ENCODE measurements at places on chromosomes 6 and 20.

DNA sequence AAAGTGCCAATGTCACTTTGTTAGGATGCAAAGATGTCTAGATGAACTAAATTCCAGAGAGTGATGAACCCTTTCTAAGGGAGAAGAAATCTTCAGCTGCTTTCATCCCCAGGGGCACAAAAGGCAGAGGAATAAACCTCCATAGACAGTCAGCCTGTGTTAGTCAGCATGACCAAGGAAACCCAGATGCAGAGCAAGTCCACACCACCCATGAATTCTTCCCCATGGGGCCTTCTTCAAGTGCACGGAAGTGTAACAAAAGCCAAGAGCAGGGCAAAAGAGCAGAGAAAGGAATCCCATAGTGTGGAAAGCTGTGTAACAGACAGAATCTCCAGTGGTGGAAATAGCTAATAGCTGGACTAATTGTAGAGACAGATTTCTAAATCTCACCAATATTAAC is 50.0 kb downstream of the DCDC2 start:
- DNase-seq, result no peak

DNA sequence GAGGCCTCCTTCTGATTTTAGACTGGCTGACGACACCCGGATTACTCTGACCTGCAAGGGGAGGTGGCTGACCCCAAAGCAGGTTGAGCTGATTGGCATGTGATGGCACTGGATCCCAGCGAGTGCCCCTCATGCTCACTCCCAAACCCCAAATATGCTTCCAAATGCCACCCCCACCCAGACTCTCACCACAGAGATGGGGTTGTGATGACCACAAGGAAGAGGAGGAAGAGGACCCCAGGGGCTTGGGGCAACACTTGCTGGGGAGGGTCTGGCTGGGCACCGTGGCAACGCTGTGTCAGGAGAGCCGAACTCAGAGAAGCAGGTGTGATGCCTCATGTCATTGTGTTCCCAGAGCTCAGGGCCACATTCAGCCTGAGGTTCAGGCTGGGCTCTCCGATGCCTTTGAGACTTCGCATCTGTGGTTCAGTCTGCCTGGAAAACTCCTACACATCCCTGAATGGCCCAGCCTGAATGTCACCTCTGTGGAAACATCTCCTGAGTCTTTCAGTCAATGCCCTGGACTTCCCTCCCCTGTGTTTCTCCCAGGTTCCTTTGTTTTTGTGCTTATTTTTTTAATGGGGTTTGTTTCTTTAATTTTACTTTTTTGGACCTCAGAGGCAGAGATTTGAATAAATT is 169.1 kb upstream of the PMEPA1 start:
- DNase-seq, result no peak

DNA sequence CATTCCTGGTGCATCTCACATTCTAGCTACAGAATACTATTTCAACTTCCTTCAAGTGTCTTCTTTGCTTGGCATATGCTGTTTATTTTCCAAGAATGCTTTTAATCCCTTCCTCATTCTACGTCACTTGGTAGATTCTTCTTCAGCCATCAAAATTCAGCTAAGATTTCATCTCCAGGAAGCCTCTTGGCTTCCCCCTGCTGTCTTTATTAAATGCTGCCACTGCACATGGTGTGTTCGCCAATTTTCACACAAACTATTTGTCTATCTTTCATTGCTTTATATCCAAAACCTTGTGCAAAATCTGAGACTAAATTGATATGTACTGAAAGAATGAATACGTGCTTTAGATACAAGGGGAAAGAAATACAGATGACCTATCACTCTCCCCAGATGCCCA is 253.0 kb downstream of the RFPL4B start:
- DNase-seq, result no peak

GRCh38 chr20:6680854-6681253 is 86.6 kb upstream of the BMP2 start:
- no peak for DNase-seq

DNA sequence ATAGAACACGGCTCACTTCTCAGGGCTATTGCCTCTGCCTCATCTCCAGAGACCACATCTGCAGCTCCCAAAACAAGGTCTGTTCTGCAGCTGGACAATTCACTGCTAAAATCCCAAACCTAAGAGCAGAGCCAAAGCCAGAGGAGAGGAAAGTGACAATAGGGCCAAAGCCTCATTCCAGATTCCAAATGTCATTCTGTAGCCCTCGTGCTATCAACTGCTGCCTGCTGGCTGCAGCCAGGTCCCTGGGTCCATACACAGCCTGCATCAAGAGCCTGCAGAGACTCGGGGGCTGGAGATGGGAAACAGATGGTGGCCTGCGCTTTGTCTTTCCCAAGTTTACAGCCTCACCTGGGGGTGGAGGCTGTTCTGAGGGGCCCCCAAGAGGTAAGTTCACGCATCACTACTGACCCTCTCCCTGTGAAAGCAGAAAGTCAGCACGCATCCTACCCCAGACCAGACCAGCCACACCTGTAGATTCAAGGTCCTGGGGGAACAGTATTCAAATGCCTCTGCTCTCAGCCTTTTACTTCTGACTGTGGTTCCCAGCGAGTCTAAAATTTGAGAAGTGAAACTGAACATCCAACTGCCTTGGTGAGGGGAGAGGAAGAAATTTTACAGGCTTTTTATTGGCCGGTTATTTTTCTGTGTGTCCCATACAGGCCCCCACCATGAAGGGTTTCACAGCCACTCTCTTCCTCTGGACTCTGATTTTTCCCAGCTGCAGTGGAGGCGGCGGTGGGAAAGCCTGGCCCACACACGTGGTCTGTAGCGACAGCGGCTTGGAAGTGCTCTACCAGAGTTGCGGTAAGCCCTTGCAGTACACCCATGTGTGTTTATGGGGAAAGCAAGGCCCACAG is at the start of gene LY86:
LY86 (plus strand) TSS at position 657 of the 860 bp plus-strand sequence; CDS start at position 672, 15 bp downstream.
- DNase-seq, result no peak

GRCh38 chr20:25278636-25279361 is 30.9 kb downstream of the PYGB start:
- DNase-seq, result peak; percentile 9

Data from activated naive CD4-positive, alpha-beta T cell treated with anti-CD3 and anti-CD28 coated beads, Interleukin-2, amount 50 U/mL, for 16 hours (primary cell).